ENCODE measurements at places on chromosomes 4 and X. TPM values are rescaled to one million over a fixed set of nuclear protein-coding genes. Genes with fewer than 3 reads are reported as not detected.

DNA sequence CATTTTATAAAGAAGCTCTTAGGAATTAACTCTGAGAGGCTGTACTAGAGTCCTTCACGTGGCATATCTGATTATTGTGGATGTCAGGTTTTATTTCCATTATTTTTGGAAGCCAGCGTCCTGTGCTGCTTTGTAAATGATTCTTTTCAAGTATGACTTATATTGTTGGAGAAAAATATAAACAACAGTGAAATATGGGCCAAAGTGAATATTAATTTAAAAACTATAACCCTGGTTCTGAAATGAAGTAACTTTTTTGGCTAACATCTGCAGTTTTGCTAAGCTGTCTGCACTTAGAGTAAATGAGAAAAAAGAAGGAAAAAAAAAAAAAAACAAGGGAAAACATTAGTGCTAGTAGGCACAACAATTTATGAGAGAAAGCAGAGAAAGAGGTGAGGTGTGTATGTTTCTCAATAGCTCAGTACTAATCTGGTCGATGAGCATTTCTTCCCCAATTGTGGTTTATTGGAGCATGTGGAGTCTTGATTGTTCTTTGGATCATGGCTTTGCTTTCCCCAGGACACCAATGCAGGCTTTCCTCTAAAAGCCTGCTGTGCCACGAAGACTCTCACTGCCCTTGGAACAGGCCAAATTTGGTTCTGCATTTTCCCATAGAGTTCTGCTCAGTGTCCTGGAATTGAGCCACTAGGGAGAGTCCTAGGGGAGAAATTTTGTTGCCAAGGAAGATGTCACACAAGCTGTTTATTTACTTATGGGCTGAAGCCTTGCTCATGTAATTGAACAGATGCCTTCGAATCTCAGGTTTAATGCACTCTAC is 273.3 kb downstream of the DKK2 start:
- DNase-seq, result peak; percentile 73

GRCh38 chrX:39866229-39866628 is 231.5 kb downstream of the BCOR start:
- no peak for DNase-seq

DNA sequence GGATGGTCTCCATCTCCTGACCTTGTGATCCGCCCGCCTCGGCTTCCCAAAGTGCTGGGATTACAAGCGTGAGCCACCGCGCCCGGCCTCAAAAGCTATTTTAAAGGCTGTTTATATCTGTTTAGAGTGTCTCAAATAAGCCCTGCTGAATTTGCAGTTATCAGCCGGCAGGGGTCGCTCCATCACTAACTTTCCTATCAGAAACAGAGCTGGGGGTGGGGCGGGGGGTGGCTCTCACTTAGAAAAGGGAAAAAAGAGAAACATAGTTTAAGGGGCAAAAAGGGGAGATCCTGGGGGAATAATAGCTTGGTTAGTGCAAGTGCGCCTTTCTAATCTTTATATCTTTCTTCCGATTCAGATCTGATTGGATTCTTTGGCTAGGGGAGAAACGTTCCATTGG is 450.7 kb downstream of the UBE2NL start:
- DNase-seq, result no peak

DNA sequence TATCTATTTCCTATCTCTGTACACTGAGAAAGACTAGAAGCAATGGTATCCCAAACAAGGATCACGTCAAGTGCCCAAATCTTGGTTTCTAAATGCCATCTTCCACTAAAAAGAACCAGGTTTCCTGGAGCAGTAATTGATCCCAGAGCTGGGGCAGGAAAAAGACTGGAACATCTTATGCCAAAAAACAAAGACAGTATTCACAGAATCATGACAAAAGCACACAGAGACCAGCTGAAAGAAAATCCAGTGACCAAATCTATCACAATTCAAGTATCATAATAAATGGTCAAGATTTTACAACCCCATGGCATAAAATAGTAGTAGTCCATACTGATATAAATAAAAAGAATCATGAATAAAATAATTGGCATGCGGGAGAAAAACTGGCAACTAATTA is 44.9 kb downstream of the CENPC start:
- no peak for DNase-seq

GRCh38 chr4:122739174-122739573 is 6.7 kb downstream of the BBS12 start:
- DNase-seq, result peak; percentile 93

The IL13RA1 gene
- total RNA-seq, result 34.2 TPM

The ODAPH gene
- total RNA-seq, result not detected

GRCh38 chrX:135740681-135741149 is 27.3 kb downstream of the CT45A1 start:
- peak; percentile 8 for DNase-seq

- DNase-seq, result no peak
Observed at GRCh38 chrX:133918361-133918771, 67.0 kb downstream of the GPC3 start.

The FRMD7 gene
- not detected for total RNA-seq

- DNase-seq, result no peak
Observed at GRCh38 chrX:33831211-33831610, 300.9 kb downstream of the FAM47A start.

The GAGE13 gene
- not detected for total RNA-seq

DNA sequence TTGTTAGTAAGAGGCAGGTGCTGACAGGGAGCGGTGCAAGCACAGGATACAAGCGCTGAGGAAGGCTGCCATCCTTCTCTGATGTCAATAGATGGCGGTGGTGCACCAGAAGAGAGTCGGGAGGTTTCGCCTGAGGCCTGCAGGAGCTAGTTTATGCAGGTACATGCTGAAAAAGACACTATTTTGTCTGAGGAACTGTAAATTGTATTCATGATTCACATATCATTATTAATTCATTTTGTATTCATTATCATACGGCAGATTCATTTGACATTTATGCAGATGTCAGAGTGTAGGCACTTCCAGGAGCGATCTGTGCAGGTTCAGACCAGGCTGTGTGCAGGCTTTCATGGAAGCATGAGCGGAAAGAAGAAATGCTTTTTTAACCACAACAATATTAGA is 824.0 kb downstream of the STIM2 start:
- peak; percentile 30 for DNase-seq

DNA sequence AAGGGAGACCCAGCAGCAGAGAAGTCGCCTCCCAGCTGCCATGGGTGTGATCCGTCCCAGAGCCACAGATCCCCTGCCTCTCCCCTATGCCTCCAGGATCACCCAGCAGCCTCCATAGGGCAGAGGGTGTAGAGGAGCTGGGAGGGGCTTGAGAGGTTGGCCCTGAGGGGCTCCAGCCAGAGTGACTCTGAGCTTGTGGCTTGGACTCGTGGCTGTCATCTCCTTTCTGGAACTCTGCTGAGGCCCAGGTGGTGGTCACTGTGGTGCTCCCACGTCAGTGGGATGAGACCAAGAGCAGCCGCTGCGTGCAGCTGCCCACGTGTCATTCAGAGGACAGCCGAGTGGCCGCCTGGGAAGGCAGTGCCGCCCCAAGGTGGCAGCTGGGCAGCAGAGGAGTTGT is 4.2 kb downstream of the TACC3 start:
- no peak for DNase-seq

The SMC1A gene
- 35.7 TPM for total RNA-seq

DNA sequence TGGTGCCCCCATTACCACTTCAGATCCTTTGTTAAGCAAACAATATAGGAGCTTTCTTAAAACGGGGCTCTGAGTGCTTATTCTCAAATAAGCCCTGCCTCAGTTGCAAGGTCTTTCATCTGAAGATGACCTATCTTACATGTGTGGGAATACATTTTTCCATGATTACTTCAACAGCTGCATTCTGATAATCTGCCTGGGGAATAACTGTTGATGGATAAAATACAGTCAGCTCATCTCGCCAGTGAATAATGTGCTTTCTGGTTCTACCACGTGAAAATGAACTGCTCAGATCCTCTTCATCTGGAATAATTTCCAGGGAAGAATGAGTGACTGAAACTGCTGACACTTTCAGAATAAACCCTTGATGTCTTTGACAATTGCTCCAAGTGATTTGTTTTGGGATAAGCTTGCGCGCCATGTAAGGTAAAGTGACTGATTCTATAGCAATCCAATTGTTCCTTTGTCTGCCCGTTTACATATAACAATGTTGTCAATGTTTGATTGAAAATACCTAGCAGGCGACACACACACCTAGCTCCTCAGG is 161.3 kb downstream of the RTL9 start:
- no peak for DNase-seq

DNA sequence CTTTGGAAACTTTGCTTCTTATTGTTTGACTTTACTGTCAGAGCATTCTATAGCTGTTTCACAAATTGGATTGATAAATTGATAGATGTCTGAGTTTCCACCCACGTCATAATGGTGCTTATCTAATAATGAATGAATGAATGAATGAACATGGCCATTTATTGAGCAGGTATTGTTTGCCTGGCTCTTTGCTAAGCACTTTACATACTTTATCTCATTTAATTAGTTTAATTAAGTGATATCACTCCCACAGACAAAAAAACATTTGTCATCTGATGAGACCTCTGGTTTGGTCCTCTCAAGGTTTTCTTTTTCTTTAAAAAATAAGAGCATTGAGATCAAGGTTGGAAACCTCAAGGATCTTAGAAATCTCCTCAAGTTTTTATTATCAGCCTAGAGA is 2.8 kb downstream of the FRAS1 start:
- no peak for DNase-seq

The MAGEA12 gene
- total RNA-seq, result not detected

DNA sequence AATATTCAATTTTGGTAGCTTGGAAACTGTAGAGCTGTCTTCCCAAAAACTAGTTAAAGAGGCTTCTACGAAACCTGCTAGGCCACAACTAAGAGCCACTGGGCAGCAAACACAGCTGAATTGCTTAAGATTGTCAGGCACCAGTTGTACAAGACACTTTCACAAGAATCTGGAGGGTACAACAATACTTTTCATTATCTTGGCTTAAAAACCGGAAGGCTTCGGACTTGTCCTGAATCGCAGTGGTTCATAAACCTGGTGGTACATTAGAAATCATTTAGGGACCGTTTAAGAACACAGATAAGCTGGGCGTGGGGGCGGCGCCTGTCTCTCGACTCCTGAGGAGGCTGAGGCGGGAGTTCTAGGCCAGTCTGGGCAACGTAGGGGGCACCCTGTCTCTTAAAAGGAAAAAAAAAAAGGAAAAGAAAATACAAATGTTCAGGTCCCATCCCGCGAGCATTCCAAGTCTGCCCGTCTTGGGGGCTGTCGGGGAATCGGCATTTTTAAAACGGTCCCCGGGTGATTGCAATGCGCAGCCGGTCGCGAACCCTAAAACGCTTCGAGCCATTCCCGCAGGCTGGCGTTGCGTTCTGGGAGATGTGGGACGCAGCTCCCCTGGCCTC is 763 bp downstream of the PYURF start:
- peak; percentile 45 for DNase-seq

The AGTR2 gene
- total RNA-seq, result not detected

The VCX3A gene
- total RNA-seq, result not detected

DNA sequence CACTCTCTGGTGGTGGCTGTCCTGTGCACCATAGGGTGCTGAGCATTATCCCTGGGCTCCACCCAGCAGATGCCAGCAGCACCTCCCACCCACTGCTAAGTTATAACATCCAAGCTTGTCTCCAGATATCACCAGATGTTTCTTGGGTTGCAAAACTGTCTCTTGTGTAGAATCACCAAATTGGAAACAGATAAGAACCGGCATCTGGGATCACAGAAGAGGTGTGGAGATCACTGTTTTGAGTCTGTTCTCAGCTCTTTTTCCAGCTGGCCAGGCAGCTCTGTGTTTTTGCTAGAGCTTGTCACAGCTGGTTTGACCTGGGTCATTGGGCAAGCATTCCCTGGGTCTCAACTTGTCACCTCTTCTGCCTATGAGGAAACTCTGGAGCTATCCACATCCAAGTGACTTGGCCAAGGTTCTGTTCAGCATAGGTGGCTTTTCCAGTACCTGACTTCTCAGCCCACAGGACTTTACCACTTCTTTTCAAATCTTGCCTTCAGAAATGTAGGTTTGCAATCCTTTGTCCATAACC is 15.3 kb upstream of the PUDP start:
- no peak for DNase-seq

DNA sequence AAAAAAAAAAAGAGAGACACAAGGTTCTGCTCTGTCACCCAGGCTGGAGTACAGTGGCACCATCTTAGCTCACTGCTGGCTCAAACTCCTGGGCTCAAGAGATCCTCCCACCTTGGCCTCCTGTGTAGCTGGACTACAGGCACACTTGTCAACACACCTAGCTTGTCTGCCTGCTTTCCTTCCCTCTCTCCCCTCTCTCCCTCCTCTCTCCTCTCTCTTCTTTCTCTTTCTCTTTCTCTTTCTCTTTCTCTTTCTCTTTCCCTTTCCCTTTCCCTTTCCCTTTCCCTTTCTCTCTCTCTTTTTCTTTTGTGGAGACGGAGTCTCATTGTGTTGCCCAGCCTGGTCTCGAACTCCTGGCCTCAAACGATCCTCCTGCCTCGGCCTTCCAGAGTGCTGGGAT is 132.1 kb downstream of the DIPK2B start:
- DNase-seq, result no peak

GRCh38 chrX:85379174-85379907 is at the start of gene POF1B:
Gene POF1B, minus strand, starts transcription at chrX:85379665. Its CDS starts 211 bp downstream, at chrX:85379454.
- DNase-seq, result no peak

The SPANXN3 gene
- total RNA-seq, result not detected

GRCh38 chr4:18405054-18405453 is 383.5 kb upstream of the LCORL start:
- no peak for DNase-seq

DNA sequence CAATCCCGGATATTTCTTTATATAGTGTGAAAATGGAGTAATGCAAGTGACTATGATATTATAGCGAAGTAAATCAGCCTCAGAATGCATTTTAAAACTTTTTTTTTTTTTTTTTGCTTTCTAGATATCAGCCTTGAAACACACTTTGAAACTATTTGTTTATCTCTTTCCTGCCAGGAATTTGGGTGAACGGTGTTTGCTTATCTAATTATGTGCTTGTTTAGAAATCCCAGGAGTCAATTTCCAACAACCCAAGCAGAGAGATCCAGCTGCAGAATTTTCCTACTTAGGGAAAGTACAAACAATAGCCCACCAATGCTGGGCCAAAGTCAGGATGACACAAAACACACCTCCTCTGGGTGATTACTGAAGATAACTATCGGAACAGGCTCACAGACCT is 958.8 kb downstream of the PCDH18 start:
- DNase-seq, result no peak

The AGA gene
- total RNA-seq, result 10.9 TPM

- DNase-seq, result peak; percentile 18
Observed at GRCh38 chrX:63713526-63713925, 71.5 kb downstream of the ARHGEF9 start.

- DNase-seq, result no peak
Observed at GRCh38 chr4:184395451-184395917, 78.9 kb downstream of the IRF2 start.
